ENCODE measurements at places on chromosomes 7 and 10. TPM values are rescaled to one million over a fixed set of nuclear protein-coding genes. Genes with fewer than 3 reads are reported as not detected.

Gene SLC26A4
- not detected for polyA plus RNA-seq

Gene SLC16A12
- polyA plus RNA-seq: 0.89 TPM

Gene GJD4
- polyA plus RNA-seq: not detected

Gene HKDC1
- polyA plus RNA-seq: 0.12 TPM

Gene ANKRD61
- polyA plus RNA-seq: 0.23 TPM

Gene TCF7L2
- 52.6 TPM for polyA plus RNA-seq

All from H1 (cell line).